T-helper 9 cell (primary cell): ENCODE measurements at places on chromosomes 13 and 19.

GRCh38 chr19:51010066-51010795 is 8.8 kb upstream of the KLK8 start:
- DNase-seq, result no peak

DNA sequence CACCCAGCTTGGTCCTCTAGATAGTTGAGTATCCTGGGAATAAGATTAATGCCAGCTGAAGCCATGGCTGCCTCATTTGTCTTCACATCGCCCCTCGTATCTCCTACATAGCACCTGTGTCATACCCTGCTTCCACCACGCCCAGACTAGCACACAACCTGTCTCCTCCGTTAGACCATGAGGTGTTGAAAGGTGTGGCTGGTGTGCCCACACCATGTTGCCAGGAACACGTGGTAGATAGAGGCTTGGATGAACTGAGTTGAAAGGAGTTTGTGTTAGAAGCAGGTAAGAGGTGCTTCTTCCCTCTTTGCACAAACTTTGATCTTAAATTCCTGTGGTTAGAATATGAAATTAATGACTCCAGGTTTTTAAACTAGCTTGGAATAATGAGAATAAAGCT is 40.1 kb downstream of the RGCC start:
- DNase-seq, result no peak

- no peak for DNase-seq
Observed at GRCh38 chr13:76803831-76804230, 82.4 kb downstream of the KCTD12 start.

- peak; percentile 72 for DNase-seq
Observed at GRCh38 chr19:58182577-58182988, 278 bp upstream of the ZNF274 start.

GRCh38 chr19:35142606-35143230 is 337 bp upstream of the FXYD7 start:
- DNase-seq, result peak; percentile 74

DNA sequence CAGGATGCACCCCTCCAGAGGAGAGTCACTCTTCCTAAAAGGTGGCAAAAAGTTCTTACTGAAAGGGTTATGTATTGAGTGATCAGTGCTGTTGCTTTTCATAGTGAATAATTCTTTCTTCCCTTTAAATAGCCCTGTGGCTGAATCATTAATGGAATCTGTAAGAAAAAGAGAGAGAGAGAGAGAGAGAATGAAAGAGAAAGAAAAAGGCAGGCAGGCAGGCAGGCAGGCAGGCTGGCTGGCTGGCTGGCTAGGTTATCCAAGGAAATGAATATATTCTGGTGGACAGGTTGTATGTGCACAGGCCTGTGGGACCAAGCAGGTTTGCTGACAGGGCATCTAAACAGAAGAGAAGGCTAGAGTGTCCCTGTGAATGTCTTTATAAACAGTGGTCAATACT is 100.5 kb downstream of the DLEU7 start:
- DNase-seq, result no peak

GRCh38 chr19:47123406-47123805 is 7.2 kb upstream of the SAE1 start:
- no peak for DNase-seq
